ENCODE measurements at places on chromosomes 2 and 18. TPM values are rescaled to one million over a fixed set of nuclear protein-coding genes. Genes with fewer than 3 reads are reported as not detected.

DNA sequence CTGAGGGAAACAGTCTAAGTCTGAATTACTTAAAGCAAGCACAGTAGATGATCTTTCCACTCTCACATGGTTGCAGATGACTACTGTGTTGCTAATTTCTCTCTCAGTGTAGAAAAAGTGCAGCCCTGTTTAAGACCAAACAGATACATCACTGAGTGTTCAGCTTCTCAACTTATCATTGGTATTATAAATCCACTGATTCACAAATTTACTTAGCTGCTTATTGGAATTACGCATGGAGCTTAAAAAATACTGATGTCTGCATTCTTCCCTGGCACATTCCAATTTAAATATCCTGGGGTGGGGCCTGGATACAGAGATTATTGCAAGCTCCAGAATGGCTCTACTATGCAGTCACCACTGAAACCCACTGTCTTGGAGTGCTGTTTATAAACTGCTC, 411.2 kb downstream of the RND3 start:
- no peak for DNase-seq
- H3K27me3 ChIP-seq = no peaks in the 10 kb centered on the region
- H3K36me3 ChIP-seq = no peaks in the 10 kb centered on the region
- no peak overlapping the region for H3K27ac ChIP-seq
- H3K4me3 ChIP-seq = no peak overlapping the region

DNA sequence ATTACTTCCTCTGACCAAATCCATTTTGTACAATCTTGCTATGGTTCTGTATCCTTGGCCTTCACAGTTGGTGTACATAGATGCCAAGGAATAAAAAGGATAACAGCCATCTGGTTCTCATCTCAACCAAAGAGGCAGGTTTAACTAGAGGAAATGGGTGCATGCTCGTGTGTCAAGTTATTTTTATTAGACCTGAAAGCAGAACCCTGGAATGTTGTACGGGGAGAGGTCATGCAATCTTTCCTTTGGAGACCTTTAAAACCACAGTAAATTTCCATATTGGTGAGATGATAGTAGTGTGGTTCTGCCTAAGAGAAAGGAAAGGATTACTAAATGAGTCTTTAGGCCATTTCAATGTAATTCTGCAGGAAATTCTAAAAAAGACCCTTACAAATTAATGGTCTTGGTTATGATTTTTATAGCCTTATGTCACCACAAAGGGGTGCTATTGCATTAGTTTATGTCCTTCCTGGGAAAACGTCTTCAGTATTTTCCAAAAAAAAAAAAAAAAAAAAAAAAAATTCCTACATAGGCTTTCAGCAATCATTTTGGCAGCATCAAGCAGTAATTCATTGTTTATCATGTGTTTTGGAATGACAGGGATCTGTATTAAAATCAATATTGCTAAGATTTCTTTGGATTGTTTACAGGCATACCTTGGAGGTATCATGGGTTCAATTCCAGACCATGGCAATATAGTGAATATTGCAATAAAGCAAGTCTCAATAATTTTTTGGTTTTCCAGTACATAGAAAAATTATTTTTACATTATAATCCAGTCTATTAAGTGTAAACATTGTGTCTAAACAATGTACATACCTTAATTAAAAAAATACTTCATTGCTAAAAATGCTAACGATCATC, 270.8 kb downstream of the NYAP2 start:
- no peaks in the 10 kb centered on the region for H3K36me3 ChIP-seq
- DNase-seq = no peak
- no peak overlapping the region for H3K27ac ChIP-seq
- peaks cover 14% of the 10 kb centered on the region for H3K4me1 ChIP-seq

GRCh38 chr2:102193074-102193473, 6.3 kb downstream of the IL1RL2 start:
- H3K4me3 ChIP-seq = no peak overlapping the region
- H3K36me3 ChIP-seq = no peaks in the 10 kb centered on the region
- H3K27me3 ChIP-seq = no peaks in the 10 kb centered on the region

GRCh38 chr2:160167089-160167740, 32.9 kb downstream of the ITGB6 start:
- DNase-seq = no peak
- H3K27ac ChIP-seq = no peak overlapping the region
- no peaks in the 10 kb centered on the region for H3K27me3 ChIP-seq
- H3K4me1 ChIP-seq = no peaks in the 10 kb centered on the region

The REG3A gene
- not detected for total RNA-seq

The IL36B gene
- total RNA-seq = not detected

Measured in esophagus muscularis mucosa (tissue), 4 donors.